ENCODE measurements at places on chromosomes 1 and 21. TPM values are rescaled to one million over a fixed set of nuclear protein-coding genes. Genes with fewer than 3 reads are reported as not detected.

DNA sequence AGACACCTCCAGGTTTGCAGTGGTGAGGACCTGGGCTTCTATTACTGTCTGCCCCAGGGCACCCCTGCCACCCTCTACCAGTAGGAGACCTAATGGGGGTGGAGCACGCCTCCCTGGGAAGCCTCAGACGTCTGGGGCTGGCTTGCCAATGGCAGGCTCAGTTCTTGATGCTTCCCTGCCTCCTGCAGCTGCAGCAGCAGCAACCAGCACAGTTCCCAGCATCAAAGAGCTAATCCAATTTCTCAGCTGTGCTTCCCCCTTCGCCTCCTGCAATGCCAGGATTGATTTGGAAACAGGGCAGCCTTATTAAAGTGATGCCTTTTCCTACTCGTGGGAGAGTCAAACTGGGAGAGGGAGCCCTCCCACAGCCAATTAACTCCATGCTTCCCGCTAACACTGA lies 8.2 kb downstream of the SYT2 start:
- no peak for ATAC-seq

DNA sequence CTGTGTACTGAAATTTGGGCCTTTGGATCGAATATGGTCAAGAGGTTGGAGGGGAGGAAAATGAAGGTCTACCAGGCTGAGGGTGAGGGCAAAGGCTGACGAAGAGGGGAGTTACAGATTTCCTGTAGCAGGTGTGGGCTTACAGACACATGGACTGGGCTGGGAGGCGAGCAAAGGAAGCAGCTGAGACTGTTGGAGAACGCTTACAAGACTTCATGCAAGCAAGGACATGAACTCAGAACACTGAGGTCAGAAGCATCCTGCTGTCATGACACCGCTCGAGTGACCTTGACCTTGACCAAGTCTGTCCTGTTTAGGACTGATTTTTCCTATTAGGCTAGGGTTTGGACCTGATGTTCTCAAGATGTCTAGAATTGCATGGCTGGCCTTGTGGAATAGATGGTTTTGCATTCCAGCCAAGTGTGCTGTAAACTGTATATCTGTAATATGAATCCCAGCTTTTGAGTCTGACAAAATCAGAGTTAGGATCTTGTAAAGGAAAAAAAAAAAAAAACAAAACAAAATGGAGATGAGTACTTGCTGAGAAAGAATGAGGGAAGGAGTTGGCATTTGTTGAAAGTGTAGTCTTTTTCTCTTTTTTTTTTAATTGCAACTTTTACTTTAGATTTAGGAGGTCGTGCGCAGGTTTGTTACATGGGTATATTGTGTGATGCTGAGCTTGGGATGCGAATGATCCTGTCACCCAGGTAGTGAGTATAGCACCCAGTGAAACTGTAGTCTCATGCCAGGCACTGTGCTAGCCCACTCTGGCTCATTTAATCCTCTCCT lies 5.8 kb downstream of the ELF3 start:
- ATAC-seq, result no peak

- ATAC-seq, result peak; percentile 42
These were observed 124.4 kb upstream of the CACYBP start for GRCh38 chr1:174875306-174875705.

DNA sequence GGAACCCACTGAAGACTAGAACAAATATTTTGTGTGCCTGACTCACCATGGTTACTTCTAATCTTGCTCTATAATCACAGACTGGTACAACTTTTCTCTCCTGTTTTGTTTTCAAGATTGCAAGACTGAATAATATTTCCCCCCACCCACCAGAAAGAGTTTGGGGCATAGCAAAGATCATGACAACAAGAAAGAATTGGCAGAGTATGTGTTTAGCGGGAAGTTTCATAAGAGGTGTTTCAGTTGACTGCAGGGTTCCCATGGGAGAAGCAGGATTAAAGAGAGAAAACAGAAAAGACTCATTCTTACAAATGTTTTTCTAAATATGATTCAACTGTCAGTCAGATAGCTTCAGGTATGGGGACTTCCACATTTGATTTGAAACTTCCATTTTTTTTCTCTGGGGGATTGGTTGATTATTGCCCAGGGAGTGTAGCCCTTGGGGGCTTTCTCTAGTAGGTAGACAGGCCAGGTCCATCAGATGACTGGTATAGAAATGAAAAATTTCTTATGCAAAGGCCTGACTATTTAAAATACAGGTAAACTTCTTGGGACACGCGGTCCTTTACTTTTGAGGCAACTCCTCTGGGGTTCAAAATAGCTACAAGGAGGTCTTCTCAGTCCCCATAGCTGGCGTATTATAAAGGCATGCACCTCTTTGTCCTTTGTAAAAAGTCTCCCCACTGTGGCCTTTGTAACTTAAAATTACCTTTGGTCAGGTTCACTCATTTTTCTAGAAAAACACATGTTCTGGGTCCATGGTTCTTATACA lies 13.9 kb downstream of the OR14I1 start:
- no peak for ATAC-seq

- ATAC-seq, result no peak
These were observed 7.4 kb downstream of the LRRC47 start for GRCh38 chr1:3788756-3789420.

DNA sequence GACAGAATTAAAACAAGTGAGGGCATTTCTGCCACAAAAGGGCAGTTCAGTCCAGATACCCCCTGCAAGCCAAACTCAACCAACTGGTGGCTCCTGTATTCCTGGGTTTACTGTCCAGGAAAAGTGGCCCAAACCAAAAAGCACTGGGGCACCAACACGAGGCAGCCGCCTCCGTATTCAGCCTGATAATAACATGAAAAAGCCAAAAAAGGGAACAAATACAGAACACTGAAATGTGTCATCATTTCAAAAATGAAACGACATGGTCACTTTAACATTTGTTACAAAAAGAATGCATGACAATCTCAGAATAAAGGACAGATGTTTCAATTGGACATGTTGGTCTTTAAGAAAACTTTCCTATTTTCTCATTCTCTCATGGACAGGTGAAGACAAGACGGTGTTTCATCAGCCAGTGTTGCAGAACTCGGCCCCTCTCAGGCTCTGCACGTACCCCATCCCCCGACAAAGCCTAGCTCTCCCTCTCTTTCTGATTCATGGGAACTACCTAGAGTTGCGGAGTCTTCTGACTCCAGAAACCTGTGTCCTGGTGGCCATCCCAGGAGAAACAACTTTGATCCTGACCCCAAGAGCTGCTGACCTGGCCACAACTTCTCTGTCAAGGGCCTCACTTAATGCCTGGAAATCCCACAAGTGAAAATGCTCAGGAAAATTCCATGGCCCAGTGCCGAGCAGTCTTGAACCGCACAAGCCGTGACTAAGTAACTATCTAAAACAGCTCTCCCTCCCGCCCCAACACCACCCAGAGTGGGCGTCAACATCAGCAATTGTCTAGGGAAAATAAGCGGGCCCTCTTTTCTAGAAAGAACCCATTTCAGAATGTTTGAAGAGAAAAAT lies 27.1 kb downstream of the ZBTB17 start:
- ATAC-seq, result peak; percentile 6

DNA sequence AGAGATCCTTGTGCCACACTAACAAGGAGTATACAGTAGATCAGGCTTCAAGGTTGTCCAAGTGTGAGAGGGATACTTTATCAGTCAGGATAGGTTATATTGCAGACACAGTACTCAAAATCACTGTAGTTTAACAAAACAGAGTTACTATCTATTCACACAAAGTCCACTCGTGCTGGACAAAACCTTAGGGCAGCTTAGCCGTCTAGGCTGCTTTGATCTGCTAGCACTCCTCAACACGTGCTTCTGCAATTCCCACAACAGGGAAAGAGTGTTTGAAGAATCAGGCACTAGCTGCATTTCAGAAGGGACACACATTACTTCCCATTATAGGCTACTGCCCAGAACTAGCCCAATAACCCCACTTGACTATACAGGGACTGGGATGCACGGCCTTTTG lies 39.5 kb downstream of the MEF2D start:
- ATAC-seq, result no peak

DNA sequence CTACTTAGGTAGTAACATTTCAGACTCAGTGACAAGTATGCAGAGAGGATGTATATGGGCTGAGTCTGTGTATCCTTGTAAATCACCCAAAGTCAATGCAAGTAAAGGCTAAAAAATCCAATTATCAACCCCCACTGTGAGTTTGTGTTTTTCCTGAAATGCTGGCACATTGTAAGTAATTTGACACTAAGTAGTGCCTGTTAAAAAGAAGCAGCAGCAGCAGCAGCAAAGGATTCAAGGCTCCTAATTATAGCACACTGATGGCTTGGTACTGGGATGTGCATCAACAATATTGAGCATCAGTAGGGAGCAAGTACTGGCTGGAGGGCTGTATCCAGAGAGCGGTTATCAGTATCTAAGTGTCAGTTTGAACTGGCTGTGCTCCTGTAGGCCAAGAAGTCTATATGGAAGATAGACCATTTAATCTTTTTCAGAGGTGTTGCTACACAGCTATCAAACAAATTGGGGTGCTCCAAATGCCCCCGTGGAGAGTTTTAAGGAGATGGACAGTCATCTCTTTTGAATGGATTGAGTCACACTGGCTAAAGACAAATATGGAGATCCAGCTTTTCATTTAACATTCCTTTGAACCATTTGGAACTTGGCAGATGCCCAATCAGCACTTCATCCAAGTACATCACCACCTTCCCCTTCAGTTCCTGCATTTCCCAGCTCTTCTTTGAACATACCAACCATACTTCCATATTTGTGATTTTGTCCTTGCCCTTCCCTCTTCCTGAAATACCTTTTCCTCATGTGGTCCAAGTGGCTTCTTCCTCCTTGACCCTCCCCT lies 241.2 kb upstream of the ST6GALNAC5 start:
- peak; percentile 19 for ATAC-seq

- peak; percentile 44 for ATAC-seq
These were observed 1.3 kb downstream of the ABCG1 start for GRCh38 chr21:42220138-42220701.

DNA sequence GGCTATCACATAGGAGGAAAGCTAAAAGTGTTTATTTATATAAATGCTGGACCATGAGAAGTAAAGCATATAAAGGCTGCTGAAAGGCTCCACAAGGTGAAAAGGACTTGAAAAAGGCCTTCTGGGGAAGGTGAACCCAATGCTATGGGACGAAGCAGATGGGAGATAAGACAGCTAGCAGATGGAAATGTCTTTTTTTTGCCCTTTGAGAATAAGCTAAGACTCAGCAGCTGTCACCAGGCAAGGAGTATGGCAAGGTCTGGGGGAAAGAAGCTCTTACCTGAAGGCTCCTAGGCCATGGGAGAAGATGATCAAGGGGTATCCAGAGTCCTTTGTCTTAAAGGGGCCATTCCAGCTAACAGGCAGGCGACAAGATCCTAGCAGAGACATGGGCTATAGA lies 9.9 kb downstream of the PAFAH2 start:
- ATAC-seq, result no peak

DNA sequence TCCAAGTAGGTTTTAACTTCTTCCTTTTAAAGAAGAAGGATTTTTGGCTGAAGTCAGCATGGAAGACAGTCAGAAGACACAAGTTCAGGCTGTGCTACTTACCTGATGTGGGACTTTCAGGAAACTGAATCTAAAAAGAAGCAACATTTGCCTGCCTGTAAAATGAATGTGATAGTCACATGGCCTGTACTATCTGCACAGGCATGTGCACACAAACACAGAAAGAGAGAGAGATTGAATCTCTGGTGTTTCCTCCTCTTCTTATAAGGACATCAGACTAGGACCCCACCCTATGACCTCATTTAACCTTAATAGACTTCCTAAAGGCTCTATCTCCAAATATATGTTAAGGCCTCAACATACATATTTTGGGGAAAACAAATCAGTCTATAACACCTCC lies 542.9 kb downstream of the PLPP3 start:
- no peak for ATAC-seq

DNA sequence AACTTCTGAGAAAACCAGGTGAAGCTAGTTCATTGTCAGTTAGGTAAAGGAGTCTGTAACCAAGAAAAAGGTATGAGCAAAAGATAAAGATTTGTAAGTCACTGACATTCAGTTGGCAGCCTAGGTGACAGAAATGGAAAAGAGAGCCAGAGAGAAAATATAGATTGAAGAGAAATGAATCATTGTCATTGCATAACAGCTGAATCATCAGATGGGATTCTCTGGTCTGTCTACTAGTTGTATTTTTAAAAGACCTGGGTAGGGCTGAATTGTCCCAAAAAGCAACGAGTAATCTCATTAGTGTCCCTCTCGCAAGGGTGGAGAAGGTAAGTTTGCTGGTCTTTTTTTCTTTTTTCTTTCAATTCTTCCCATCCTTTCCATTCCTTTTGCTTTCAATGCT lies 36.6 kb downstream of the PTGS2 start:
- ATAC-seq, result no peak

DNA sequence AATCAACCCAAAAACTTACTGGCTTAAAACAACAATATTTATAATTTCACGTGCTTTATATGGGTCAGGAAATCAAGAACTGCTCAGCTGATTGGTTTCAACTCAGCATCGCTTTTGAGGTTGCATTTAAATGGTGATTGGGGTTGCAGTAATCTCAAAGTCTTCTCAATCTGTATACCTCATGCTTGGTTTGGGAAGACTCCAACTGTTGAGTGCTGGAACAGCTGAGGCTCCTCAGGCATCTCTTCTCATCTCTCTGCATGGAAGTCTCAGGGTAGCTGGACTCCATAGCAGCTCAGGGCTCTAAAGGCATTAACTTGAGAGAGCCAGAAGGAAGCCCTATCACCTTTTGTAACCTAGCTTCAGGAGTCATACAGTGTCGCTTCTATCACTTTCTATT lies 35.1 kb downstream of the AK5 start:
- no peak for ATAC-seq

- ATAC-seq, result no peak
These were observed 26.8 kb downstream of the S100A6 start for GRCh38 chr1:153509036-153509435.

DNA sequence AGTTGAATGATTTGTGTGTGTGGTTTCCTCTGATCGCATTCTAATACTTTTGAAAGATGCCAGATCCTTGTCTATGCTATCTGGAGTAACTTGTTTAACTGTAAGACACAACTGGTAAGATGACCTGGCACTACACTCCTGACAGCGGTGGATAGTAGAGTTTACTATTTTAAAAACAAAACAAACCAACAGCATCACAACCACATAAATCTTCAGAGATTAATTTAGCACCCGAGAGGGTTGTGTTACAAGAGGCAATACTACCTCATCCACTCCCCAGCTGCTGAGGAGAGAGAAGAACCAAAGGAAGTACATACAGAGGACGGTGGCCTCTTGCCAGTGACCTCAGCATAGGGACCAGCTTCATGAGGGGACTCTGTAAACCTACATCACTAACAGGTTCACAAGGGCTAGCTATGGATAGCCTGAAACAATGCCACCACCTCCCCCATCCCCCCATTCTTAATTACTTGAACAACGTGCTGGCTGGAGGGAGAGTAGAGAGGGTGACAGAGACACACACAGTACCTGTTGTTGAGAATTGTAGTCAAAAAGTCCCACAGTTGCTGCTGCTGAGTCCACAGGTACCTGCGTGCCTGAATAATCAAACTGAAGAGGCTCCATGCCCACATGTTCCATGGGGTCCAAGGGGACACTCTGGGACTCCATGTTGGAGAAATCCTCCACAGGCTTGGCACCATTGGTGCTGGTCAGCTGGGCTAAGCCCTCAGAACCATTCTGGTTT lies 73.5 kb downstream of the PUM1 start:
- no peak for ATAC-seq

TLCD4 gene
- total RNA-seq, result 2.5 TPM

ACTN2 gene
- 0.35 TPM for total RNA-seq

DTL gene
- total RNA-seq, result 31.7 TPM

CD247 gene
- 3.2 TPM for total RNA-seq

Data from motor neuron (in vitro differentiated cells).